ENCODE measurements at places on chromosomes 12 and 14.

DNA sequence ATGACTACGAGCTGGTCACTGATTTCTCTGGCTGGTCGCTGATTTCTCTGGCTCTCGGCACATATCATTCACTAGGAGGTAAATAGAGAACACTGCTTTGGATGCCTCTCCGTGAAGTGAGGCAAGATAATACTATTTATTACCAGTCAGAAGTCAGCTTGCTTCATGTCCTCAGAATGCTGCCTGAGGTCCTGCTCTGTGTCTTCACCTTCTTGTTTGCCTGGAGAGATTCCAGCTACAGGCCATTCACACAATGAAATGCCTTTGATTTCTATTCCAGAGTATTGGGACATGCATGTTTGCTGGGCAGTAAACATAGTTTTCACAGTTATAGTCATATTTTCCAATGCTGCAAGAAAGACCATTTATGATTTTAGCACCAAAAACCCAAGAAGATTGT is 106.7 kb downstream of the AEBP2 start:
- no peak for DNase-seq

GRCh38 chr12:761256-761655 is 8.9 kb downstream of the WNK1 start:
- DNase-seq: no peak

DNA sequence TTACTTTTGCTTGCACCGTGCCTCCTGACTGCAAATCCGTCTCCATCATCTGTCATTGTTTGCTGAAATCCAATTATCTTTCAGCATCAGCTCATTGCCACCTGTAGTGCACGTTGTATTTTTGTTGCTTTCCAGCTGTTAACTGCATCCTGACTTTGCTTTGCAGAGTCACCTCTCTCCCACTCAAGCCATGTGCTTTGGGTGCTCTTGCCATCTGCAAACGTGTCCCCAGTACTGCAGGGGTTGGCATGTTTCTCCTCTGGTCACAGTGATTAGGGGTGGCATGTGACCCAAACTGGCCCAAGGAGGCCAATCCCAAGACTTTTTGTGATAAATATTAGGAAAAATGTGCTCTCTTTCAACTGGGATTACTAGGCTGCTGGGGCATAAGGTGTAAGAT is 10.5 kb upstream of the TMED2 start:
- DNase-seq: no peak

DNA sequence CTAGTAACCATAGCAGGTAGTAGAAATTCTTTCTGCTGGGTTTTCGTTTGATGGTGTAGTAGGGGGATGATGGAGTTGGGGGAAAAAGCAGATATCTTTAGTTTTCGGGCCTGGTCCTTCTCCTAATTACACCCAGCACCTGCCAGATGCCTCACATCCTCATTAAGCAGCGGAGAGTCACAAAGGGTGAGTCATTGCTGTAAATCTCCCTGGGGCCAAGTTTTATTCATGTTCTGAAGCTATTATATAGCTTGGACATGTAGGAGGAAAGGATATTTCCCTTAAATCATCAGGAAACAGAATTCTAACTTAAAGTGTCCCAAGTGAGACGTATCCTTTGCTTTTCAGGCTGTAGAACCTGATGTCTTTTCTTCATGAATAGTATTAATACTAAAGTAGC is 4.9 kb upstream of the NECAP1 start:
- DNase-seq: peak; percentile 28

DNA sequence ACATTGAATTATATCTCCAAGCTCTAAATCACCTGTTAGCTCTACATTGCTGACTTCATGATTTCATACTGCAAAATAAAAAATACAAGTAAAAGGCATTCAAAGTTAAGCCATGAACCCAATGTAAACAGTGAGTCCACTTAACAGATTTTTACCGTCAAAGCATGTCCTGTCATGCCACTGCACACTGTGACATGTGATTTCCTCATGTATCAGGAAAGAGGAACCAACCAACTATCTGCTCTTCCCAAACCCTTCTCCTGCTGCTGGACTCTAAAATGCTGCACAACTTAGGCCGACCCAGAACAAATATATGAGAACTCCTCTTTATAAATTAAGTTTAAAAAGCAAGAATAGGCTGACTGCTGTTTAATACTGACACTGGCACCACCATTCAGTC is 37.5 kb downstream of the TM7SF3 start:
- no peak for DNase-seq

Data from astrocyte of the cerebellum (primary cell).